HFFc6 (cell line): ENCODE measurements at places on chromosomes 7 and 10.

- H3K4me3 ChIP-seq: no peak overlapping the region
- no peak overlapping the region for H3K27ac ChIP-seq
- no peaks in the 10 kb centered on the region; the same call in 1 of the 2 replicates for H3K27me3 ChIP-seq
These were observed 90.8 kb downstream of the ELAPOR2 start for GRCh38 chr7:86968618-86969017.

DNA sequence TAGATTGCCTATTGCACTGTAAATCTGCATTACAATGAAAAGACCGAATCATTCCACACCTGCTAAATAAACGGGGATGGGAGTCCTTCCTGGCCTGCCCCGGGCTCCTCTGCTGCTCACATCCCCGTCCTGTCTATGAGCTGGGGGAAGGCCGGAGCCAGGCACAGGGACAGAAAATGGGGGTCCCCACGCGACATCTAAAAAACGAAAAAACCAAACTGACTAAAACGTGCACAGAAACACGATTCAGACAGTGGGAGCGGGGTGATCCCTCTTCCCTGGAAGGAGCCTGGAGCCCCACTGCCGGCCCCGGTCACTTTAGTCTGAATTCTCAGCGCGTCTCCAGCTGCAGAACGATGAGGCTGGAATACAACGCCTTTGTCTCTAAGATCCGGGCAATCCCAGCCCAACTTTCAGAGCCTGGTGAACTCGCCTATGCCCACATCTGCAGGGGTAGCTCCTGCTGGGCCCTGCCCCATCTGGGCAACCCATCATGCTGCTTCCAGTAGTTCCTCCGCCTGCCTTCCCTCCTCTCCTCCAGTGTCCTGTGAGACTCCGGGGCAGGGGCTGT lies 78.0 kb downstream of the ADARB2 start:
- no peaks in the 10 kb centered on the region; the same call in 1 of the 2 replicates for H3K27me3 ChIP-seq
- 0 out of 2 replicates have a peak, but pooled peaks cover 6% of the 10 kb centered on the region for H3K36me3 ChIP-seq
- DNase-seq: no peak

GRCh38 chr7:47441796-47442604 lies 139.9 kb downstream of the TNS3 start:
- no peak for DNase-seq
- no peaks in the 10 kb centered on the region; the same call in none of the 2 replicates for H3K27me3 ChIP-seq
- H3K27ac ChIP-seq: no peak overlapping the region
- peaks cover 11% of the 10 kb centered on the region for H3K36me3 ChIP-seq
- peaks cover 41% of the 10 kb centered on the region for H3K4me1 ChIP-seq
- no peak overlapping the region for H3K4me3 ChIP-seq

- peaks cover 7% of the 10 kb centered on the region; the same call in 1 of the 2 replicates for H3K4me1 ChIP-seq
- no peaks in the 10 kb centered on the region; the same call in 1 of the 2 replicates for H3K27me3 ChIP-seq
- H3K4me3 ChIP-seq: no peak overlapping the region
- peaks cover 6% of the 10 kb centered on the region; the same call in 1 of the 2 replicates for H3K36me3 ChIP-seq
These were observed 10.4 kb upstream of the STRIP2 start for GRCh38 chr7:129423700-129424410.

- peaks cover 46% of the 10 kb centered on the region for H3K27me3 ChIP-seq
- no peaks in the 10 kb centered on the region for H3K4me1 ChIP-seq
- no peak overlapping the region for H3K27ac ChIP-seq
- no peak for DNase-seq
These were observed 5.1 kb upstream of the DMBT1 start for GRCh38 chr10:122555442-122555841.

DNA sequence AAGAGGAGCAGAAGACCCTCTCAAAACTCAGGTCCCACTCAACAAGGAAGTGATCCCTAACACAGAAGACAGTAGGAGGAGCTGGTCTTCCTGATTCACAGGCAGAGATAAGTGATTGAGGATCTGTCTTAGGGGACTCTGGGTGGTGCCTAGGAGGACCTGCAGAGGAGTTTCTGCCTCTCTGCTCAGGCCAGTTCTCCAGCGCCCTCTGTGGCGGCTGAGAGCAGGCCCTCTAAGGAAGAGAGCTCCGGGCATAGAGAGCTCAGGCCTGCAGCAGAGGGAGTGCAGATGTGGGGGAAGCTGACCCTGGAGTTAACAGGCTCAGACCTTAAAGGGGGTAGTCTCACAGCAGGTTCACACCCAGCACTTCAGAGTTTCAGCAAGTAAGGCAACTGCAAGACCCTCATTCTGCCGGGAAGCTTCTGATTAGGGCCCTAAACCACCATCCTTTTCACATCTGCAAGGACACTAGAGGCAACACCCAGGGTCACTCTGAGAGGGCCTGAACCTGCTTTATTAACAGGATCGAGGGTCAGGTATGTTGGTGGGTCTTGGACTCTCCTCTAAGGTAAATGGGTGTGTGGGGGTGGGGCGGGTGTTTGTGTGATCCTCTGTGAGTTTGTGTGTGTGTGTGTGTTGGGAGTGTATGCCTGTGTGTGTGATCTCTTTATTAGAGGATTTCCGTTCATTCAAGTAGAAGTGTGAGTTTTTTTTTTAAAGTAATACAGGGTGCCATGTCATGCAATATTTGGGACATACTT lies 57.6 kb upstream of the TARP start:
- no peak overlapping the region for H3K4me3 ChIP-seq
- no peak for DNase-seq
- H3K27me3 ChIP-seq: peaks cover 9% of the 10 kb centered on the region
- H3K4me1 ChIP-seq: peaks cover 15% of the 10 kb centered on the region
- no peak overlapping the region for H3K27ac ChIP-seq

- peaks cover 27% of the 10 kb centered on the region for H3K4me1 ChIP-seq
- DNase-seq: no peak
- no peaks in the 10 kb centered on the region for H3K36me3 ChIP-seq
- H3K4me3 ChIP-seq: no peak overlapping the region
- H3K27me3 ChIP-seq: peaks cover 19% of the 10 kb centered on the region
These were observed 19.6 kb downstream of the GRID1 start for GRCh38 chr10:86346799-86347665.

DNA sequence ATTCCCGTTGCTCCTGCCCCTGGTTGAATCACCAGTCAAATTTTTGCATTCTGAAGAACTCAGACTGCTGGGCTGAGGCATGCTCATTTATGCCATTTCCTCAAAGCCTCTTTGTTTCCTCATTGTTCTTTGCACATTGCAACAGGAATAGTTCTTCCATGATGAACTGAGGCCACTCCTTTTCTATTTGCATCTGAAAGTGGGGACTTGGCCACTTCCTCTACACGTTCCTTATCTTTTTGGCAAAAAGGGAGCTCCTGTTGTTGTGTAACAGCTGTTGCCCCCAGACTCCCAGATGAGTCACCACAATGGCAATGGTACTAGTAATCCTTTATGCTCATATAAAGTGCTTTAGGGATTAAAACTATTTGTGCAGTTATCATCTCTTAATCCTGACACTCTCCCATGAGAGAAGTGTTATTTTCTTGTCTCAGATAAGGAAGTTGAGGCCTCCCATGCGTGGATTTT lies 20.1 kb upstream of the ITPRID1 start:
- no peak for DNase-seq
- no peaks in the 10 kb centered on the region; the same call in 1 of the 2 replicates for H3K27me3 ChIP-seq
- no peak overlapping the region for H3K4me3 ChIP-seq
- no peak overlapping the region for H3K27ac ChIP-seq

- H3K27me3 ChIP-seq: peaks cover 19% of the 10 kb centered on the region
- no peak overlapping the region for H3K4me3 ChIP-seq
- DNase-seq: no peak
- no peak overlapping the region for H3K27ac ChIP-seq
These were observed 35.5 kb upstream of the WAPL start for GRCh38 chr10:86556933-86557649.

GRCh38 chr7:37534893-37535610 lies 86.4 kb upstream of the ELMO1 start:
- H3K4me1 ChIP-seq: no peaks in the 10 kb centered on the region
- H3K27me3 ChIP-seq: peaks cover 1% of the 10 kb centered on the region; the same call in 1 of the 2 replicates
- no peaks in the 10 kb centered on the region for H3K36me3 ChIP-seq
- no peak for DNase-seq
- H3K4me3 ChIP-seq: no peak overlapping the region

GRCh38 chr10:4766454-4766853 lies 59.6 kb upstream of the AKR1E2 start:
- H3K27me3 ChIP-seq: no peaks in the 10 kb centered on the region
- H3K4me1 ChIP-seq: peaks cover 95% of the 10 kb centered on the region
- peak overlapping the region; percentile 89 for H3K27ac ChIP-seq

- H3K4me3 ChIP-seq: no peak overlapping the region
- no peaks in the 10 kb centered on the region for H3K4me1 ChIP-seq
- H3K36me3 ChIP-seq: no peaks in the 10 kb centered on the region
- H3K27ac ChIP-seq: no peak overlapping the region
These were observed 1.7 kb downstream of the CDHR1 start for GRCh38 chr10:84196083-84196482.

GRCh38 chr10:86024281-86025041 lies 342.1 kb downstream of the GRID1 start:
- no peaks in the 10 kb centered on the region for H3K27me3 ChIP-seq
- no peak for DNase-seq
- no peak overlapping the region for H3K27ac ChIP-seq
- peaks cover 11% of the 10 kb centered on the region for H3K36me3 ChIP-seq

DNA sequence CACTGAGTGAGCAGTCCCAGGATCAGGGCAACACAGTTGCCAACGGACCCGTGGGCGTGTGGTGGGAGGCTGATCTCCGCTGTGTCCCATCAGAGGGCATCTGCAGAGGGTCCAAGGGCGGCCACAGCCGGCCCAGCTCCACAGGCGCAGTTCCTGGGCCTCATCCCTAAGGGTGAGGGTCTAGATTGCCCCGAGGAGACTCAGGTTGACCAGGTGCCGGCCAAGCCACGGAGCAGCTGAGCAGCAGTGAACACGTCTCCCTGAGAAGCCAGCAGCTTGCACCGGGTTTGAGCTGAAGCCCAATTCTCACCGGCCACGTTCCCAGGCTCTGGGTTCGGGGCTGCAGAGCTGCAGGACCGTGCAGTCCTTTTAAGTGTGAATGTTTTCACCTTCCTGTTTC lies 58.8 kb upstream of the ADGRA1 start:
- DNase-seq: no peak
- no peaks in the 10 kb centered on the region for H3K4me1 ChIP-seq
- peaks cover 28% of the 10 kb centered on the region for H3K27me3 ChIP-seq
- no peak overlapping the region for H3K27ac ChIP-seq
- H3K36me3 ChIP-seq: no peaks in the 10 kb centered on the region

GRCh38 chr10:125062227-125062913 lies 98.0 kb downstream of the CTBP2 start:
- DNase-seq: no peak
- H3K36me3 ChIP-seq: peaks cover 26% of the 10 kb centered on the region
- peak overlapping the region; percentile 50; the same call in 1 of the 2 replicates for H3K4me3 ChIP-seq
- peaks cover 90% of the 10 kb centered on the region for H3K4me1 ChIP-seq

DNA sequence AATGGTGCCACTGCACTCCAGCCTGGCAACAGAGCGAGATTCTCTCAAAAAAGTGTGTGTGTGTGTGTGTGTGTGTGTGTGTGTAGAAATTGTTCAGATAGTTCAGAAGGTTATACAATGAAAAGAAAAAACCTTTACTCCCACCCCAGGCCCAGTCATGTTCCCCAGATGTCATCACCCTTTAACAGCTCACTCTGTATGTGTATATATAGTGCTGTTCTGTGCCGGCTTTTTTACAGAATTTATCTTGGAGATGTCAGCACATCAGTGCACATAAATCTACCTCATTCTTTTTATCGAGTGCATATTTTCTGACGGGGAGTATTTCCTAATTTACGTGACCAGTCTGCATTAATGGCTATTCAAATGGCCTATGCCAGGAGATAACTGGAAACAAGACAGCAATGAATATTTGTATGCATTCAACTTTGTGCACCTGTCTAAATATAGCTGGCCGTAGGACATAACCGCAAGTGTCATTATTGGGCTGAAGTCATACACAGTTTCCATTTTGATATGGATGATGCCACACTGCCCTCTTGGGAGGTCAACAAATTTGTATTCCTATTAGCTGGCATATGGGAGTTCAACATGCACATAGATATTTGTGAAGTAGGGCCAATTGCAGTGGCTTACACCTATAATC lies 11.7 kb downstream of the NIPSNAP2 start:
- H3K27ac ChIP-seq: no peak overlapping the region; the same call in 1 of the 2 replicates
- peaks cover 17% of the 10 kb centered on the region for H3K4me1 ChIP-seq
- H3K4me3 ChIP-seq: no peak overlapping the region
- H3K27me3 ChIP-seq: no peaks in the 10 kb centered on the region; the same call in 1 of the 2 replicates
- H3K36me3 ChIP-seq: peaks cover 21% of the 10 kb centered on the region

GRCh38 chr10:75722609-75723008 lies 291.2 kb downstream of the LRMDA start:
- no peaks in the 10 kb centered on the region for H3K4me1 ChIP-seq
- H3K36me3 ChIP-seq: no peaks in the 10 kb centered on the region
- H3K27ac ChIP-seq: no peak overlapping the region
- H3K27me3 ChIP-seq: 0 out of 2 replicates have a peak, but pooled peaks cover 1% of the 10 kb centered on the region

DNA sequence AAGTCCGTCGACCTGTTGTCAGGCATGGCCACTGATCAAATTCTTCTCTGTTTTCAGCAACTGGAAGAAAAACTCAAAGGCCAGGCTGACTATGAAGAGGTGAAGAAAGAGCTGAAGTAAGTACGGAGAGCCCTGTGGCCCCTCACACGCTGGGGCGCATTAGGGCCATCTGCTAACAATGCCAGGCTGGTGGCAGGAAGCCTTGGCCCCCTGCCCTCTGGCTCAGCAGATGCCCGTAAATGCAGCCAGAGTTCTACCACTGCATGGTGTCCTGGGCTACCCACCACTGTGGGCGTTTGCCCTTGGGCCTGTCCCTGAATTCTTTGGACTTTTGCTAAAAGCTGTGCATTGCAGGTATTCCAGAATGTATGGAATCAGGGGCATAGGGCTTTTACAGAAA lies 96.9 kb upstream of the SH2B2 start:
- peaks cover 7% of the 10 kb centered on the region for H3K4me1 ChIP-seq
- H3K27ac ChIP-seq: no peak overlapping the region
- DNase-seq: no peak
- H3K27me3 ChIP-seq: peaks cover 3% of the 10 kb centered on the region; the same call in 1 of the 2 replicates
- peaks cover 21% of the 10 kb centered on the region for H3K36me3 ChIP-seq

DNA sequence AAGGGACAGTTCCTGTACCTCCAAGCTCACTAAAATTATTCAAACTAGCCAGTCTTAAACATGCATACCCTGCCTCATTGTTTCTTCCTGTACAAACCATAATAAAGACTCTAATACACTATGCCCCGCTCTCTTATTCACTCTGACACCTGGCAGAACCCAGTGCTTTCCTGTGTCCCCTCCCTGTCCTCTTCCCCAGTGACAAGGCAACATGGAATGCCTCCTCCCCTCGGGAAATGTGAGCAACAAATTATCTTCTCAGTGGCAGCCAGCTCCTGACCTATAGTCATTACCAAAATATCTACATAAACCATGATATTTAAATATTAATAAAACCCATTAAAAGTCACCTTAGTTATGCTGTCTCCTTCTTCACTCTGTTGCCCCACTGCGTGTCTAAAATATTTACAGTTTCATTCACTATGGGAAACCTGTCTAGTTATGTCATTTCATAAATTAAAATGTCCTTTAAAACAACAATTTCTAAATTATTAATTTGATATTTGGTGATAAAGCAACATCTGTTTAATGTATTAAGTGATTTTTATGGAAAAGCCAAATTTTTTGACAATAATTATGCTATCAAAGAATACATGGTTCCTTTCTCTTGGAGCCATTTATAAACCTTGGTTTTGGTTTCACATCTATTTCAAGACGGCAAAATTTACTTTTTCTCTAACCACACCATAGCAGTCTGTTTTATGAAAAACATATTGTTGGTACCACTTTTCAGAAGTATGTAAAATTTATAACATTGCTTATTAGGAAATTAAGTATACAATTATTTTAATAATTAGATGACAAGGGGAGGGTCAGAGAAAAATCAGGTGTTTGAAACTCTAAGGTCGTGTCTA lies 1355.2 kb downstream of the XPNPEP1 start:
- H3K4me3 ChIP-seq: no peak overlapping the region
- peaks cover 13% of the 10 kb centered on the region; the same call in 1 of the 2 replicates for H3K4me1 ChIP-seq
- H3K27ac ChIP-seq: no peak overlapping the region; the same call in 1 of the 2 replicates
- no peaks in the 10 kb centered on the region for H3K36me3 ChIP-seq

GRCh38 chr10:96614515-96614914 lies 27.7 kb upstream of the TM9SF3 start:
- peak; percentile 94 for DNase-seq
- no peaks in the 10 kb centered on the region for H3K36me3 ChIP-seq
- peak overlapping the region; percentile 31 for H3K4me3 ChIP-seq
